ENCODE measurements at places on chromosomes 7 and 10. TPM values are rescaled to one million over a fixed set of nuclear protein-coding genes. Genes with fewer than 3 reads are reported as not detected.

- peak; percentile 90 for DNase-seq
Measured at GRCh38 chr7:99040104-99040958, 103.6 kb downstream of the SMURF1 start.

- DNase-seq: peak; percentile 73
Measured at GRCh38 chr7:47887016-47887640, 61.1 kb downstream of the PKD1L1 start.

- no peak for DNase-seq
Measured at GRCh38 chr10:91271886-91272285, 51.4 kb downstream of the PCGF5 start.

DNA sequence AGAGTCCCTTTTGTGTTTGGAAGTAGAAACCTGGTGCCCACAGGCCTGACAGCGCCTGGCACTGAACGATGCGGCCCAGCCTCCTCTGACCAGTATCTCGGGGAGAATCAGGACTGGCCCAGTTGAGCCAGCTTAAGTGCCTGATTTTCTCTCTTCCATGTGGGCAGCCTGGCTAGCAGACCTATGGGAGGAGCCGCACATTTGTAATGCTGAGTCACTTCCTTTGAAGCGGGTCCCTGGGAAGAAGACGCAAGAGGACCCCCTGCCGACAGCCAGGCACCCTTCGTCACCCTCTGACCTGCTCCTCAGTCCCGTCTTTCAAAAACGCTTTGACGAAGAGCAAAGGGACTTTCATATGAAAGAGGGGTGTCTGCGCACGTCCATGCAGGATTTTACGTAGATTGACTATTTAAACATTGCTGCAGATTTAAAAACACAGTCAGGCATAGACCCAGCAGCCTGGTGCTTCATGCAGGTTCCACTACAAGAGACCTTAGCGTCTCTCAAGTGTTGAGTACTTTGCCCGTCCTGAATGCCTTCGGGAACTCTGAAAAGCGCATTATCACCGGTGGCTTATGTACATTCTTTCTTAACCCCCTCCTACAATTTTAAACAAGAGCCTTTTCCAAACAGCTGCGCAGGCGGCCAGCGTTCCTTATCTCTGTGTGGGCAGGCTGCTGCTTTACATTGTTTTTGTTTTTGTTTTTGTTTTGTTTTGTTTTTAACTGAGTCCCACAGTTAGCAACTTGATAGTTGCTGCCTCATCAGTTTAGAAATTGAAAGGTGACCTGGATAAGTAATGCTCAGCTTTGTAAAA, 36.5 kb upstream of the AP5Z1 start:
- DNase-seq: peak; percentile 39

Gene PRLHR
- polyA plus RNA-seq: not detected
